ENCODE measurements at places on chromosomes 13 and 19. TPM values are rescaled to one million over a fixed set of nuclear protein-coding genes. Genes with fewer than 3 reads are reported as not detected.

The RGCC gene
- total RNA-seq = not detected

The CYP4F12 gene
- total RNA-seq = not detected

The ZNF221 gene
- total RNA-seq = 4.2 TPM

The IL4I1 gene
- 0.48 TPM for total RNA-seq

The HSPBP1 gene
- 43.1 TPM for total RNA-seq

The ZNF99 gene
- not detected for total RNA-seq

The ZIM2 gene
- not detected for total RNA-seq

The LRRC63 gene
- total RNA-seq = not detected

The SNRPD2 gene
- 483 TPM for total RNA-seq
